ENCODE measurements at places on chromosomes 4 and X.

DNA sequence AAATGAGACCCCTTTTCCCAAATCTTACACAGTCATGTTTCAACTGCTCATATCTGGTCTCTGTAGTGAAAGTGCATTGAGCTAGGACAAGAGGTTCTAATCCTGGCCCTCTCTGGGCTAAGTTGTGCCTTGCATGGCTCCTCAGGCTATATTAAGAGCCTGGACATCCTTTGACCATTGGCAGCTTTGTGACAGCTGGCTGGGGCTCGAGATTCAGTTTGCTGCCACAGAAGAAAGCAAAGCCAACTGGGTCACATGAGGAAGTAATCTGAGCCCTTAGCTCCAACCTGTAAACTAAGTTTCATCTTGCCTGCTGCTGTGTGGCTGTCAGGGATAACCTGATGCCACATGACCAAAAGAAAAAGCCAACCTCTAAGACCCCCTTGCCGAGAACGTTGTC, 51.8 kb upstream of the JADE1 start:
- peak; percentile 11 for DNase-seq

- no peak for DNase-seq
These were observed 188.2 kb downstream of the SH2D1A start for GRCh38 chrX:124534536-124534935.

- DNase-seq: no peak
These were observed 73.1 kb downstream of the CPZ start for GRCh38 chr4:8665406-8666360.

GRCh38 chr4:140693562-140693961, 62.6 kb downstream of the TBC1D9 start:
- no peak for DNase-seq

GRCh38 chrX:94053575-94053974, 379.6 kb downstream of the FAM133A start:
- no peak for DNase-seq

DNA sequence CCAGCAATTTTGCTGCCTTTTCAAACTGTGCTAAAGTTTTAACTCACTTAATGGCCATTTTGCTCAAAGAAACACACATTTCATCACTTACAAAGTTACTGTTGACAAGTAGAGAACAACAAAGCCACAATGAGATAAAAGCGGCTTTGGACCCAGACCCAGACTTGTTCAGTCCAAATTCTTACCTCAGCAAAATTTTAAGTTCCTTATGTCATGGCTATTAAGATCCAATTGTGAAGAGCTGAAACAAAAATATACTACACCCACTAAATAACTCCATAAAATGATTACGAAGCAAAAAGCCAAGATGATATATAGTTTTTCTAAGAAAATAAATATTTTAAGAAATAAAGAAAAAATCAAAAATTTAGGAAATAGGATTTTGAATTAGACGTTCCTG, 137.0 kb upstream of the INPP4B start:
- no peak for DNase-seq

DNA sequence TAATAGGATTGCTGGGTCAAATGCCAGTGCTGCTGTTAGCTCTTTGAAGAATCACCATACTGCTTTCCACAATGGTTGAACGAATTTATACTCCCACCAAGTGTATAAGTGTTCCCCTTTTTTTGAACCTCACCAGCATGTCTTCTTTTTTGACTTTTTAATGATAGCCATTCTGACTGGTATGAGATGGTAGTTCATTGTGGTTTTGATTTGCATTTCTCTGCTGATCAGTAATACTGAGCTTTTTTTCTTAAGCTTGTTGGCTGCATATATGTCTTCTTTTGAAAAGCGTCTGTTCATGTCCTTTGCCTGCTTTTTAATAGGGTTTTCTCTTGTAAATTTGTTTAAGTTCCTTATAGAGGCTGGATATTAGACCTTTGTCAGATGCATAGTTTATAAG, 14.8 kb downstream of the USP38 start:
- no peak for DNase-seq

- no peak for DNase-seq
These were observed 46.9 kb upstream of the YTHDC1 start for GRCh38 chr4:68396756-68397155.

- DNase-seq: no peak
These were observed 58.2 kb upstream of the GPC4 start for GRCh38 chrX:133473451-133473850.

- no peak for DNase-seq
These were observed 5.3 kb downstream of the RS1 start for GRCh38 chrX:18666614-18667013.

GRCh38 chrX:54922547-54922946, 1.9 kb downstream of the TRO start:
- DNase-seq: no peak

DNA sequence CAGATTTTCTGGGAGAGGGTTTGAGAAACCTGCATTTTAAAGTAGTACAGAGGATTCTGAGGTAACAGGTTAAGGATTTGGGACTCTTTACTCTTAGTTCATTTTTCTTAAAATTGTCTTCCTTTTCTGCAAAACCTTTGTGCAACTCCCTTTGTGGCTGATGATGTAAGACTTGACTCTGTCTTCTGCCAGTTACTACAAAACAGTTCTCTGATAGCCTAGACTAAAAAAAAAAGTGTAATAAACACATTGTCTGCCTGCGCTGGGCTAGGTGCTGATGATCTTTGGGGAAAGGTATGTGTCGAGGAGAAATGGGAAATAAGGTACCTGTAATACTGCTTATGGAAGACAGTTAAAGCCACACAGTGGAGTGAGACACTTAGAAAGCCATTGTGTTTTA, 28.7 kb downstream of the IL13RA1 start:
- peak; percentile 20 for DNase-seq

GRCh38 chr4:102036619-102037376, 246.3 kb downstream of the BANK1 start:
- DNase-seq: peak; percentile 23

DNA sequence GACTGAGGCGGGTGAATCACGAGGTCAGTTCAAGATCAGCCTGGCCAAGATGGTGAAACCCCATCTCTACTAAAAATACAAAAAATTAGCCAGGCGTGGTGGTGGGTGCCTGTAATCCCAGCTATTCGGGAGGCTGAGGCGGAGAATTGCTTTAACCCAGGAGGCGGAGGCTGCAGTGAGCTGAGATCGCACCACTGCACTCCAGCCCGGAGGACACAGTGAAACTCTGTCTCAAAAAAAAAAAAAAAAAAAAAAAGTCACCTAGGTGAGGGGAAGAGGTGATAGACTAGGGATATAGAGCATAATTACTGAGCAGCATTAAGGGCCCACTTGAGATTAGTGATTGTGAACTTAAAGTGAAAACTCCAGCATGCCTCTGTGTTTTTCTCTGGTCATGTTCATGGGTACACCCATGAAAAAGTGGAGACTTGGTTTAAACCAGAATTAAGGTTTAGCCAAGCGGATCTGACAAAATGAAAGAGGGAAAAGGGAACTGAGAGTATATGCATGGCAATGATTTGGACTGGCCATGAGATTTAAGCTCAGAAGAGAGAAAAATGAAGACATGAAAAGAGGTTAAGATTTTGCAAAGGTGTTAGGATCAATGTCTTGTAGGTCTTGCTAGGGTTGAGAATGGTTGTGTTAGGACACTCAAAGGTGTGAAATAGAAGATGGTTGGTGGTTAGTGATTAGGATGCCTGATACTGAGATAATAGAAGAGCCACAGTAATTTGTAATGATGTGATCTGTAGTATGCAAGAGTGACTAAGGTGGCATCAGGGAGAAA, 105.0 kb downstream of the RAB28 start:
- DNase-seq: no peak

GRCh38 chrX:13051529-13052172, 7.2 kb upstream of the FAM9C start:
- DNase-seq: no peak

- DNase-seq: no peak
These were observed 42.9 kb downstream of the ALPK1 start for GRCh38 chr4:112340023-112340422.

DNA sequence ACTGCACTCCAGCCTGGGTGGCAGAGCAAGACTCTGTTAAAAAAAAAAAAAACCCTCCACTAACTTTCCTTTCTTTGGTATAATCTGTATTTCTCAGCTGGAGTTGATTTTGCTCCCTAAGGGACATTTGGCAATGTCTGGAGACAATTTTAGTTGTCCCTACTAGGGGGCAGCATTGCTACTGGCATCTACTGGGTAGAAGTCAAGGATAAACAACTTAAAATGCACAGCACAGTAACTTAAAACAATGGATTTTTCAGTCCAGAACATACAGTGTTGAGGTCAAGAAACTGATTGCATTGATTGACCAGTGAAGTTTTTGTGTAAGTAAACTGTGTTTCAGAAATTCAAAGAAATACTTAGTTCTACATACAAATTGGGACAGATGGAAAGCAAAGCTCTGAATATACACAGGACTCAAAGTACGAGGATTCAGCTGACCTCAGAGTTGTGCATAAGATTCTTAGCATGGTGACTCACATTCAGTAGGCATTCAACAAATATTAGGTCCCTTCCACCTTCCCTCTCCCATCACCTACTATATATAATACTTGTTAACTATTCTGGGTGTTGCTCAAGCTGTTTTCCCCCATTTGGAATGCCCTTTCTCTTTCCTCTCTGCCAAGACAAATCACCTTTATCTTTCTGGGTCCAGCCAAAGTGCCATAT, 8.8 kb downstream of the DDX53 start:
- peak; percentile 9 for DNase-seq

- DNase-seq: no peak
These were observed 43.3 kb upstream of the GPR173 start for GRCh38 chrX:53005327-53005726.

DNA sequence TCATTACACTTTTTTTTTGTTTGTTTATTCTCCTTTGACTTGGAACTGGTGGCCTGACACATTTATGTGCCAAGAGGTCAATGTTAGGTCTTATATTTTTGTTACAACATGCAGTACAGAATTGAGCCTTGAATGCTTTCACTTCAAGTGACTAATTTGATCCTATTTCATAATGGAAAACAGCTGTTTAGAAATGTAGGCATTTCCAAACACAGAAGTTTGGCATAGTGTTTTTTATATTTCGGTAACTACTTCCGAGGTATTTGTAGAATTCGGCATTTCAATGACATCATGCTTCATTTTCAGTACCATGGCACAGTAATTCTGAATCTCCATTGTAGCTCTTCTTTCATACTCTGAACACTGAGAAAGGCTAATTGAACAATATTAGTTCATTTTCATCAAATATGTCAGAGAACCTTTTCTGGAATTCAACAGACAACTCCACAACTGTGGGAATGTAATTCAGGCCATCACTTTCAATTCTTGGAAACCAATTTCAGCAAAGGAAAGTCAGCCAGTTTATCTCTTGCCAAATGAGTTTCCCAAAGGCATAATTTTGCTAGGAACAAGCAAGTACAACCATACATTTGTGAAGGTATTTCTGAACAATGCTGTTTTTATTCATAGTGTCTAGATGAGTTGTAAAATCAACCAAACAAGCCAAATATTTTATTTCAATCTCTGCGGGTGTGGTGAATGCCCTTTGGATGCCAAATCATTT, 11.4 kb downstream of the FAM120C start:
- peak; percentile 40 for DNase-seq

DNA sequence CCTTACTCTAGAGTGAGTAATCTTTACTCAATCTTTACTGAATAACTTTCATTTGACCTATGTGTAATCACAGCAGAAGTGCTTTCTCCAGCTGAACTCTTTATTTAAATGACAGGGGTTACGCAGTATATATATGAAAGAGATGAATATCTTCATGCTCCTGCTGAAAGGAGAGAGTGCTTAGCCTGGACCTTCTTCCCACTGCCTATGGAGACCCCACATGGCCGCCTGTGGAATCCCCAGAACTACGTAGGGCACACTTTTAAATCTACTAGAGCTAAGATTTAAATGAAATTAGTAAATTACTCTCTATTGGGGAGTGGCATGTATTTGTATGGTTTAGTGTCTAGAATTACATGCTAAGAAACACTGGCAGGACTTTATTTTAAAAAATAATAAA, 391.2 kb downstream of the ANKRD50 start:
- no peak for DNase-seq

DNA sequence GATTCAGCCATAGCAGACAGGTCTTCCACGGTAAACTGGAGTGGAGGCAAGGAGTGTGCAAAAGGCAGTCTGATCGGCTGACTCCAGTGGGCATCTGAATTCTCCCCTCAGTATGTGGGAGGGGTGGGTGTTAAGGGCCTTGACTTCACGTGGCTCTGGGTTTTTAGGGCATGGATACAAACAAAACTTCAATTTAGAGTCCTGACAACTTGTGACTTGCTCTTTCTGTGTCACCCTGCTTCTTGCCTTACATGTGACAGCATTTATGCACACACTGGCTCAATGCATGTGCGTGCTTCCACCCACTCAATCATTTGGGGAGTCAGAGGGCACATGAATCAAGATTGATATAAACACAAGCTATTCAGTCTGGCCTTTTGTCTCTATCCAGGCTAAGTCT, 17.5 kb downstream of the PLP1 start:
- no peak for DNase-seq

GRCh38 chr4:140755774-140756318, 339 bp downstream of the TBC1D9 start:
- DNase-seq: peak; percentile 71

DNA sequence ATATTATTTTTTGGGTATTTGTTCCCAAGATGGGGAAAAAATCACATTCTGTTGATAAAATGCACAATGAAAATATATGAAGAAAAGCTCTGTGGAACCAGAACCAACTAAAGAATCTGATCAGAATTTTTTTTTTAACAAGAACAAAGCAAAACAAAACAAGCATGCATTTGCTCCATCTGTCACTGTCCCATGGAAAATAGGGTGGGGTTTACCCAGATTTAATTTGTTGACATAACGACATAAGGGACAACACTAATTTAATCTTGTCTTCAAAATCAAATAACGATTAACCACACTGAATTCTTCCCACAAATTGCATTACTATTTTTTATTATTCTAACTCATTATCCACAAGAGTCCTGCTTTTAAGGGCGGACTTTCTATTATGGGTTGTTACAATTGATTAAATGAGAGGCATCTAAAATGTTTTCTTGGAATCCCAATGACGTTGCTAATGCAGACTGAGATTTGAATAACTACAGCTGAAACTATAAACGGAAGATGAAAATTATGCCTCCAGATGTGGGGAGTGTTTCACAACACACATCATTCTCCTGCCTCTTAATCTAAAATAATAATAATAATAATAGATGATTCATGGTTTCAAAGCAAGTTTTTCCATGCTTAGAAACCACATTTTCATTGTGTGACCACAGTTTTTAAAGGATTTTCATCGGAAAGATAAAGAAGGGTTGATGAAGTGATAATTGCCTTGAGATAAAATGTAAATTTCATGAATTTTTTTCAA, 307.0 kb upstream of the CPEB2 start:
- no peak for DNase-seq

DNA sequence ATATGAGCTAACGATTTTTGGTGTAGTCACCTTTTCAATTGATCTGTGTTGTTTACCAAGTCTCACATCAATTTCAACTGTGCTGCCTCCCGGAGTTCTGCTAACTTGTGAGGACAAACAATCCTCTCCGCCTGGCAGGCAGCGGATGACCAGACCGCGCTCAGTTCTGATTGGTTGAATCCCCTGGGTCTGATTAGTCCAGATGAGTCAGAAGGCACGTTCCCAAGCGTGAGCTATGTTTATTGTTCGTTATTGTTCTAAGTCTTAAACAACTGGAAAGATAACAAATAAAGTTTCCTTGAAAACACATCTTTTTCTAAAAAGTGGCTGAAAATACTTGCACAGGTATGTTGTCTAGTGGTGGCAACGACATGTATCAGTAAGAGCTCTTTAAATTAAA, 37.9 kb upstream of the TRPC3 start:
- no peak for DNase-seq

Data from AG20443 (cell line).